ENCODE measurements at places on chromosomes 1 and 21. TPM values are rescaled to one million over a fixed set of nuclear protein-coding genes. Genes with fewer than 3 reads are reported as not detected.
A peak's percentile ranks its signal among the peaks of the same experiment; 100 is the strongest.

CYP4Z1 gene
- total RNA-seq = not detected

FCGR3A gene
- not detected for total RNA-seq

DSTYK gene
- total RNA-seq = 9.3 TPM

ANKRD34A gene
- total RNA-seq = 0.29 TPM

- H3K27ac ChIP-seq = no peak overlapping the region
- H3K36me3 ChIP-seq = no peaks in the 10 kb centered on the region
- no peaks in the 10 kb centered on the region for H3K27me3 ChIP-seq
- no peak overlapping the region for H3K4me3 ChIP-seq
- H3K4me1 ChIP-seq = no peaks in the 10 kb centered on the region
- no peak for DNase-seq
These were observed 481.1 kb downstream of the PTBP2 start for GRCh38 chr1:97202481-97203380.

DNA sequence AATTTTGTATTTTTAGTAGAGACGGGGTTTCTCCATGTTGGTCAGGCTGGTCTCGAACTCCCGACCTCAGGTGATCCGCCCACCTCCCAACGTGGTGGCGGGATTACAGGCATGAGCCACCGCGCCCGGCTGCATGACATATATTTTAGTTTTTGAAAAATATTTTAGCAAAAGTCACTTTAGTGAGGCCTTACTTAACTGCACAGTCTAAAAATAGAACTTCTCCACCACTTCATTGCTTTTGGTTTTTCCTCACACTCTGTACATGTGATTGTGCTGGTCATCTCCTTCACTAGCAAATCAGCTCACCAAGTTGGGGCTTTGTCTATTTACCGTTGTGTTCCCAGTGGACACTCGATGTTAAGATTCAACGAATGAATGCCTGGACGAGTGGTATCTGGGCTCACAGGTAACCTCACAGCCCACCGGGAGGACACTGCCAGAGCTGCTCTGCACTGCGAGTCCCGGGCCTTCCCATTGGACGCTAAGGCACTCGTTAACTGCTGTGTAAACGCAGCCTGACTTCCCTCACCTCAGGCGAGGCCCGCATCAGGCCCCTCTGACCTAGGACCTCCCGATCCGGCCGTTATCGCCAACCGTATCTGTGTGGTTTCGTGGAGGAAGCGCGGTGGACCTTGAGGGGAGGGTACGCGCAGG, 14.0 kb upstream of the ZNF692 start:
- peak overlapping the region; percentile 47 for H3K27ac ChIP-seq
- H3K4me3 ChIP-seq = peak overlapping the region; percentile 75
- H3K4me1 ChIP-seq = peaks cover 9% of the 10 kb centered on the region
- no peaks in the 10 kb centered on the region for H3K36me3 ChIP-seq

DNA sequence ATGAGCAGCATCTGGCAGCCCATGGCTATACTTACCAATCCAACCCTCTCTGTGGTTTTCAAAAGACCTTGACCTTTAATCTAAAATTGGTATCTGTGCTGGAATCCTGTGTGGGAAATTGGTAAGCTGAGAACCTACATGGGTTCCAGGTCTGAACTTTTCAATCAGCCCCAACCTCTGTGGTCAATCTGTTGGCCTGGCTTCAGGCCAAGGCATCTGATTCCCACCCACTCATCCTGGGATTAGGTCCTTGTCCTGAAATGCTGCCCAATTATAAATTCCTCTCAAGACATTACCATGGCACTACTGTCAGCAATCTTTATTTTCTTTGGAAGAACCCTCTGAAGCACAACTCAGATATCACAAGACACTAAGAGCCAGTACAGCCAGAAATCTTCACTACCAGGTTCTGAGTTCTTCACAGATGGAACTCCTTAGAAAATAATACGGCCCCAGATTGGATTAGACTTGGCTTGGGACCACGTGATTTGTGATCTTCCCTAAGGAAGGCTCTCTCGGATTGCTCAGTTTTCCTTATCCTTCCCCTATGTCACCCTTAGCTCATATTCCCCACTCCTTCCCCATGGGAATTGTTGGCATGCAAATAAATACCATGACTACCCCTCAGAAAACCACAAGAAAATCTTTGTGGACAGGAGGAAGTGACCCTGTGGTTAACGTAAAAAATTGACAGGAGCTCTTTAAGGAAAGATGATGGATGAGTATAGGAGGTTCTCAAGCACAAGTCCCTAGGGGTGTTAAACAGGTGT, 207.9 kb upstream of the ST6GALNAC5 start:
- DNase-seq = peak; percentile 11
- no peaks in the 10 kb centered on the region for H3K36me3 ChIP-seq
- H3K4me3 ChIP-seq = no peak overlapping the region
- H3K4me1 ChIP-seq = no peaks in the 10 kb centered on the region
- no peak overlapping the region for H3K27ac ChIP-seq
- peaks cover 4% of the 10 kb centered on the region for H3K27me3 ChIP-seq

DNA sequence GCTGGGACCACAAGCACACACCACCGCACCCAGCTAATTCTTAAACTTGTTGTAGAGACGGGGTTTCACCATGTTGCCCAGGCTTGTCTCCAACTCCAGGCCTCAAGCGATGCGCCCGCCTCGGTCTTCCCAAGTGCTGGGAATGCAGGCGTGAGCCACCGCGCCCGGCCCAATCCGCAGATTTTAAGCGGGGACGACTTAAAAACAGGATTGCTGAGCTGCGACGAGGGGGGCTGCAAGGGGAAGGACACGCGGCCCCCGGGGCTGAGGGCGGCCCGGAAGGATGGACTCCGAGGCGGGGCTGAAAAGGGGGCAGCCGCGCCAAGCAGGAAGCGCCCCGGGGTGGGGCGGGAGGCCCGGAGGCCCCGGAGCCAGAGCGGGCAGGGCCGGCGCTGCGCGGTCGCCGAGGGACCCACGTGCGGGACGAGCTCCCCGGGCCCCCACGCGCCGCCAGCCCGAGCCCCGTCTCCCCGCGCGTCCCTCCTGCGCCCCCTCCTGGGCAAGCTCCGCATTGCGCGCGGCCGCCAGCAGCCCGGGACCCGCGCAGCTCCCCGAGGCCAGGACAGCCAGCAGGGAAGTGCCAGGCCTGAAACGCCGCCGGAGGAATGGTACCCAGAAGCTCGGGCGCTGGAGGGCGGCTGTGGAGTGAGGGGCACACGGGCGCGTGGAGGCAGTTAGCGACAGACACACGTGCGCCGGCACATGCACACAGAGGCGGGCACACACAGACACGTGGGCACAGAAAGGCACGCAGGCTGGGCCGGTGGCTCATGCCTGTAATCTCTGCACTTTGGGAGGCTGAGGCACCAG, 5.5 kb upstream of the PRKCZ start:
- DNase-seq = peak; percentile 85
- no peaks in the 10 kb centered on the region for H3K27me3 ChIP-seq
- H3K27ac ChIP-seq = no peak overlapping the region
- H3K4me3 ChIP-seq = peak overlapping the region; percentile 53
- peaks cover 18% of the 10 kb centered on the region for H3K4me1 ChIP-seq
- H3K36me3 ChIP-seq = no peaks in the 10 kb centered on the region

DNA sequence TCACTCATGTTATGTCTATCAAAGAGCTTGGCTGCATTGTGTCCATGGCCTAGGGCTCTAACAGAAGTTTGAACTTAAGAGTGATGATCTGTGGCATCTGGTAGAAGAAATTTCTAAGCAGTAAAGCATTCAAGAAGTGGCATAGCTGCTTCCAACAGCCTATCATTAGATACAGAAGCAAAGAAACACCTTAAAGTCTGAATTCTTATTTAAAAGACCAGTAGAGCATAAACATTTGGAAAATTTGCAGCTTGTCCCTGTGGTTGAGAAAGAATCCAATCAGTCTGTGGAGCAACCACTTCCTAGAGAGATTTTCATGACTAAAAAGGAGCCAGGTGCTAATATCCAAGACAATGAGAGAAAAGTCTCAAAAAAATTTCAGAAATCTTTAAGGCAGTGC, 165.5 kb downstream of the SNX7 start:
- H3K36me3 ChIP-seq = no peaks in the 10 kb centered on the region
- no peak overlapping the region for H3K4me3 ChIP-seq
- no peak for DNase-seq
- H3K27me3 ChIP-seq = no peaks in the 10 kb centered on the region
- H3K27ac ChIP-seq = no peak overlapping the region
- H3K4me1 ChIP-seq = no peaks in the 10 kb centered on the region

DNA sequence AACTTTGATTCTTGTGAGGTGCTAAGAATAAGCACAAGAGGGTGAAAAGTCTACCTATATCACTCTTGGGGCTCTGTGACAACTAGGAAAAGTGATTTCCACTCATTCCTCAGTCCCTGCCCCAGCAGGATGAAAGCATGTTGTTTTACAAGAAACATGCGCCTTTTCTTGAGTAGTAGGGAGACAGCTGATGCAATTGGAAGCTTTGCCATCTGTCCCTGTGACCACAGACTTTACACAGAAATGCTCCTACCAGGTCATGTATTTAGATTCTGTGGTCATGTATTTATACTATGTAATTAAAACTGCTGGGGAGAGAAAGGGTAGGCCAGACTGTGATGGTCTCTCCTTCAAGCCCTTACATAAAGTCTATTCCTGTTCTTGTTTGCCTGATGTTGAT, 445.5 kb downstream of the PTPRC start:
- no peak for DNase-seq
- no peaks in the 10 kb centered on the region for H3K4me1 ChIP-seq
- H3K27me3 ChIP-seq = no peaks in the 10 kb centered on the region
- H3K27ac ChIP-seq = no peak overlapping the region

DNA sequence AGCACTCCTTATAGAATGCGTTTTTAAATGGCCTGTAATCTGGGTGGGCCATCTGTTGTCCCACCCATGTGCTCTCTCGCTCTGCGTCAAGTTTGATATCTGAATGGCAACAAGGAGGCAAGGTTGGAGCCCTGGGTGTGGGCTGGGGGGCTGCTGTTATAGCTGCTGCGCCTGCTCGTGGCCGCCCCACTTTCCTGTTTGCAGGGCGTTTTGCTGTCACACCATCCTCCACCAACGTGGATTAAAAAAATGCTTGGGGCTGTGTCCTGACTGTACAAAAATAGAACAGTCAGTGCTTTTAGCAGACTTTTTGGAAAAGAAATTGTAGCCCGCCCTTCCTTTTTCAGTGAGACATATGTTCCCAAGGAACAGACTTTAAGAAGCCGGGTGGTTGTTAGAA, 25.4 kb downstream of the UMODL1 start:
- no peaks in the 10 kb centered on the region for H3K27me3 ChIP-seq
- DNase-seq = no peak
- no peak overlapping the region for H3K4me3 ChIP-seq
- H3K27ac ChIP-seq = peak overlapping the region; percentile 94
- H3K4me1 ChIP-seq = peaks cover 36% of the 10 kb centered on the region
- H3K36me3 ChIP-seq = no peaks in the 10 kb centered on the region

- H3K4me1 ChIP-seq = peaks cover 6% of the 10 kb centered on the region
- no peak overlapping the region for H3K4me3 ChIP-seq
- H3K27ac ChIP-seq = no peak overlapping the region
These were observed 18.4 kb downstream of the ELAVL4 start for GRCh38 chr1:50126927-50127715.

DNA sequence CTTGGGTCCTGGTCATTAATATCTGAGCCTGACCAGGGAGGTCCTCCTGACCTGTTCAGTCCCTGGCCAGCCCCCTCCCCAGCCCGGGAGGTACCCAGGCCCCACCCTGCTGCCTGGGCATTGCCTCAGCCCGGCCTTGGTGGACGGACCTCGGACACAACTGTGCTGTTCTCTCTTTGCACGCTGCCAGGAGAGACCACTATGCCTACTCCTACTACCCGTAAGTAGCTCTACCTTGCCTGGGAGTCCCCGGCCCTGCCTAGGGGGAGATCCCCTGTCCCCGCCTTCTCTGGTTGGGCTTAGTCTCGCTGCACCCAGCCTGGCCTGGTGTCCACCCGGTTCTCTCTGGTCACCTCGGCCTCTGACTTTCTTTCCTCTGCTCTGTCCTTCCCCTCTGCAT, 53.2 kb downstream of the PTPRU start:
- no peak for DNase-seq
- H3K27ac ChIP-seq = no peak overlapping the region
- H3K4me1 ChIP-seq = no peaks in the 10 kb centered on the region
- no peaks in the 10 kb centered on the region for H3K27me3 ChIP-seq
- H3K36me3 ChIP-seq = no peaks in the 10 kb centered on the region

DNA sequence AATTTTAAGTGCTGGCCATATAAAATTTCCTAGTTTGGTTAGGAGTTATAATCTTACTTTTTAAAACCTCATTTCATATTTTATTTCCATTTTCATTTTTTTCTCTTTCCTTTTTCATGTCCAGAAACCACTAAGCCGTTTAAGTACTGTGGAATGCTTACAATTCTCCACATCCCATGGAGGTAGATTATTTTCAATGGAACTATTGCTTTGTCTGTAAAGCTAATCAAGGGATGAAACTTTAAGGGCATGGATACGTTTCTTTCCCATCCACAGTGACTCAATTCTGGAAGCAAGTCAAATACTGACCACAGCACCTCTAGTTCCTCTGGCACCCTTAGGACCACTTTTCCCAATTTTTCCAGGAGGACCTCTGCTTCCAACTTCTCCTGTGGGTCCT, 139.1 kb upstream of the ZNHIT6 start:
- H3K4me3 ChIP-seq = no peak overlapping the region
- peaks cover 26% of the 10 kb centered on the region for H3K4me1 ChIP-seq
- H3K27ac ChIP-seq = no peak overlapping the region
- no peak for DNase-seq

DNA sequence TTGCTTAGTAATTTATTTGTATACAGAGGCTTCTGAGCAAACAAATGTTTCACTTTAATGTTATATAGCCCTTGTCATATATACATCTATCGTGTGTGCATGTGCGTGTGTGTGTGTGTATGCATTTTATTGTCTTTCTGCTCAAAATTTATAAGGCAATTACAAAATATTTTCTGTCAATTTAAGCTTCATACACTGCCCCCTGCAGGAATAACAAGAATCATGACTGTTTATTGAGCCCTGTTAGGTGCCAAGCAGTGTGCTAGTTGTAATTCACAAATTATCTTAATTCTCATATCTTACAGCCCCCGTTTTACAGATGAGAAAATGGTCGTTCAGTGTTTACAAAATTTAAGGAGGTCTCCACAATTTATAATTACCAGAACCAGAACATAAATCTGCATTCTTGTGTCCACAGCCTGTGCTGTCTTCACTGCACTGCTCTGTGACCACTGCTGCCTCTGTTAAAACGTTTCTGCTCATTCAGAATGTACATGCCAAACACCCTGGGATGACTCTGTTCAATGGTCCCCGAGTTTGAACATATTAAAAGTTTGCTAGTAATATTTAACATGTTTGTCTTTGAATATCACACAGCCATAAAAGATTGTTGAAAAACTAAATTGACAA, 181.3 kb downstream of the ATP6V1G3 start:
- H3K27me3 ChIP-seq = no peaks in the 10 kb centered on the region
- no peak overlapping the region for H3K4me3 ChIP-seq
- DNase-seq = peak; percentile 6
- no peak overlapping the region for H3K27ac ChIP-seq
- no peaks in the 10 kb centered on the region for H3K36me3 ChIP-seq
- no peaks in the 10 kb centered on the region for H3K4me1 ChIP-seq

DNA sequence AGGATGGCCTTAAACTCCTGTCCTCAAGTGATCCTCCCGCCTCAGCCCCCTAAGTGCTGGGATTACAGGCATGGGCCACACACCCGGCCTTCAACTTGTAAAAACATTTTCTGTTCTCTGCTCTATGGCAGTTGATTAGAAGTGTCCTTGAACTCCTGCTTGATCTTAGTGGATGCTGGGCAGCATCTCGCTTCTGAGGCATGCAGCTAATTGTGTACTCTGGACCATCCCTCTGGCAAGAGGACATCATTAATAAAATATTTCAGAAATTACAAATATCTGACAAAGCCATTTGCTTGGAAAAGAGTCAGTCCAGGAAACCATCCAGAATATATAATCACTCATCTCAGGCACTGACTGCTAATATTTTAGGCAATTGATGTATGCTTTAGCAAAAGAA, 8.1 kb downstream of the NGF start:
- no peaks in the 10 kb centered on the region for H3K36me3 ChIP-seq
- peaks cover 24% of the 10 kb centered on the region for H3K4me1 ChIP-seq
- peak; percentile 29 for DNase-seq

GRCh38 chr1:246066573-246066972, 440.5 kb downstream of the SMYD3 start:
- H3K27me3 ChIP-seq = no peaks in the 10 kb centered on the region
- H3K36me3 ChIP-seq = no peaks in the 10 kb centered on the region
- DNase-seq = no peak

Measured in PC-3 (cell line).